ENCODE measurements at places on chromosomes 5 and 9. TPM values are rescaled to one million over a fixed set of nuclear protein-coding genes. Genes with fewer than 3 reads are reported as not detected.

Gene PCDHGA8
- 3.3 TPM for total RNA-seq

Gene PDE6A
- not detected for total RNA-seq

Gene KIAA0825
- 6.0 TPM for total RNA-seq

Gene NR5A1
- total RNA-seq, result not detected

Gene SLC23A1
- total RNA-seq, result not detected

Gene FCN2
- total RNA-seq, result not detected

Gene MYOZ3
- under 0.01 TPM for total RNA-seq

Gene NEUROG1
- not detected for total RNA-seq

Gene ACOT12
- 0.57 TPM for total RNA-seq

Gene CD72
- total RNA-seq, result 0.66 TPM

Gene ZBED3
- 0.29 TPM for total RNA-seq

Gene FOXI1
- not detected for total RNA-seq

Gene AJM1
- total RNA-seq, result 1.4 TPM

Gene TXNDC15
- total RNA-seq, result 105 TPM

Gene IFNK
- total RNA-seq, result not detected

Gene SH3RF2
- 4.2 TPM for total RNA-seq

Gene C5orf52
- total RNA-seq, result not detected

Gene CEL
- total RNA-seq, result not detected

Gene MEF2C
- 11.3 TPM for total RNA-seq

Gene NR4A3
- 0.43 TPM for total RNA-seq

Gene ZNG1A
- 30.2 TPM for total RNA-seq

Gene RIC1
- total RNA-seq, result 40.5 TPM

Gene LHX3
- not detected for total RNA-seq

Gene SPATA31A7
- not detected for total RNA-seq

Gene TCERG1
- 41.4 TPM for total RNA-seq

Gene C9orf85
- 9.3 TPM for total RNA-seq
